ENCODE measurements at places on chromosomes 11 and 22.

- no peak for DNase-seq
Measured at GRCh38 chr22:22897091-22897490, 9.5 kb downstream of the IGLL5 start.

GRCh38 chr11:70610566-70611565, 212.5 kb downstream of the CTTN start:
- DNase-seq, result no peak

- no peak for DNase-seq
Measured at GRCh38 chr22:24994070-24994763, 41.7 kb downstream of the KIAA1671 start.

DNA sequence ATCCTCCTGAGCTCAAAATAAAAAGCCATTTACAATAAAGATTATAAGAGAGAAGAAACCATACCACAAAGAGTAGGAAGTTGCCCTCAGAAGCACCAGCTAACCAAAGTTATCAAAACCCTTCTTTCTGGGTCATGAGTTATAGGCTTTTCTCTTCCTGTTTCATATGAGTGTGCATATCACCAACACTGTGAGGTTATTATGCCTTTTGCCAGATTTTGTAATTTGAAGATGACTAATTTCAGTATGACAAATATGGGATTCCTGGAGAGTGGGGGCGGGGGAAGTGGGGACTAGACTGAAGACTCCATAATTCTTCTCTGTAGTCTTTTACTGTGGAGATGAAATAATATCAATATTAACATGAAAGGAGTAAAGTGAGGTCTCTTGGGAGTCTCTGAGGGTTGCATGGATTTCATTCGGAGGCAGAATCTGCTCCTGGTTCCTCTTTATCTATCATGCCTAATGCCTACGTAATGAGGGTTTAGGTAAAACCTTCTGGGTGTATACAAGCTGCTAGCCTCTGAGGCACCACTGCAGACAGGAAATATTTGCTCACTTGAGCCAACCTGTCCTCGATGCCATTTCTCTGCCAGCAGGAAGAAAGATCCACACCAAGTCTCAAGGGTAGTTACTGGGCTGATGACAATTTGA, 2.1 kb downstream of the LPXN start:
- DNase-seq, result peak; percentile 83

- DNase-seq, result no peak
Measured at GRCh38 chr22:38638216-38638615, 18.0 kb downstream of the FAM227A start.

- no peak for DNase-seq
Measured at GRCh38 chr11:128022007-128022368, 565.4 kb downstream of the ETS1 start.

DNA sequence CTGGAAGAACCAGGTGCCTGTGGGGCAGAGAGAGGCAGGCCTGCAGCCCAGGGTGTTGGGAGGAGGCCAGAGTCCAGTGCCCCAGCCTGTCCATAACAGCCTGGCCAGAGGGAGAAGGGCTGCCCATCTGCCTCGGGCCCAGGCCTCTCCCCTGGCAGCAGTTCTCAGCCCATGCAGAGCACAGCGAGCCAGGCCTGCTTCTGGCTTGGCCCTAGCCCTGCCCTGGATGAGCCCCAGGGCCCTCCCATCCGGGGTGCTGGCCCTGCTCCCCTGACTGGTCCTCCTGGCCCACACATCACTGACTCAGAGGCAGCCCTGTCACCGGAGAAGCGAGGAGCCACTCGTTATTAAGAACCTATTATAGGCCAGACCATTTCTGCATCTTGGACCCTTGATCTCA, 19.7 kb upstream of the MYRF start:
- no peak for DNase-seq

DNA sequence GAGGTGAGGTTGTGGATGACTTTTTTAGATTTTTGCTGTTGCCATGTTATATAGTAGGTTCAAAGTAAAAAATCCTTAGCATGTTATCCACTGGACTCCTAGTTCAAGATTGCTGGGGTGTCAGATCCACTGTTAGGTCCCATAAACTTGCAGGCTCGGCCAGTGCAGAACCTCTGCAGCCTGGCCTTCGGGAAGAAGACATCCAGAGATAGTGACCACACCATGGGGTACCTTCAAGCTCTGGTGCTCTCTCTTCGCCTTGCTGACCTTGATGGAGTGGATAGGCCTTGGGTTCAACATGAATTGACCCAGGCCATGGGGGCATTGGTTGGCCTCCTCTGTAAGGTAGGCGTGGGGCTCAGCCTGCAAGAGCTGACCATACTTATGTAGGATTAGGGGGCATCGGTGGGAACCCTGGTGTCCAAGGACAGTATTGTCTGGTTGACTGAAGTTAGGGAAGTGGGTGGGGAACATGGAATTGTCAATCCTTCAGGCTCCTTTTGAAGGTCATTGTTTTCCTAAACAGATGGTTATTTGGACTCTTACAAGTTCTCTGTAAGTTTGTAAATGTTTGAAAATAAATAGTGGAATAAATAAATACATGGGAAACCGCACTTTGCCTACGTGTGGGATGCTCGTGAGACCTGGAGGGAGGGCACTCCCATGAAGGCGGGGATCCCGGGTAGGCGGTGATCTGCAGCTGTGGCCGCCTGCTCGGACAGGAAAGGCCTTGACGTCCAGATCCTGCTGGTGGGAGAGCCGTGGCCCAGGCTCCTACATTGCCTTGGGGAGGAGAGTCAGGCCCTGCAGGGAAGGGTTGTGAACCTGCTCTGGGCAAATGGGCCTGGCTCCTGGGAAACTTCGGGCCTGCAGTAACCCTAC, 37.1 kb downstream of the BCR start:
- no peak for DNase-seq

DNA sequence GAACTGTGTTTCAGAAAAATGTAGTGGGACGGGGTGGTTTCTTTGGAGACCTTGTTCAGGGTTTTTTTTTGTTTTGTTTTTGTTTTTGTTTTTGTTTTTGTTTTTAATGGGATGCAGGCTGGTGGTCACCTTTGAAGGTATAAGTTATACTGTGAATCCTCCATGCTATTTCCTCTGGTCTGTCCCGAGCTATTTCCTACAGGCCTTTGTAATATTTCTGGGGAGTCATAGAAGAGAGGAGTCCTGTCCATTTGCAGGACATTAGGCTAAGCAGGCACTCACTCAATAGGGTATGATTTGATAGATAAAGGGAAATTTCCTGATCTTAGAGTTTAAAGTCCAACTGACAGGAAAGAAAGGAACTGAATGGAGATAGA, 78.0 kb downstream of the TRAF6 start:
- DNase-seq, result no peak

DNA sequence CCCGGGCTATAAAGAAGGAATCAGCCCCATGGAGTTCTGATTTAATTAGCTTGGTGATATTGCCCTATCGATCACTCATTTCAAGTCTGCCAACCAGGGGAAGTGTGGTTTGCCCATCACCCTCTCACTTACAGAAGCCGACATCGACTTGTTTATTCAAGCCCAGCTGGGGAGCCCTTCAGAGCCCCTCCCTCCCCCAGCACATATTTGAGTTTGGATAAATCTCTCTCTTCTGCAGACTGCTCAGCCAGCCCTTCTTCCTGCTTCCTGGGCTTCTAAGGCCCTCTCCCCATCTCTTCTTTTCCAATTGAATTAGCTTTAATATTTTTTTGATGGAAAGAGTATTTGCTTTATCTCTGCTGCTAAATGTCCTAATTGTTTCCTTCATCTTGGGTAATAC, 299.0 kb downstream of the MIAT start:
- no peak for DNase-seq

DNA sequence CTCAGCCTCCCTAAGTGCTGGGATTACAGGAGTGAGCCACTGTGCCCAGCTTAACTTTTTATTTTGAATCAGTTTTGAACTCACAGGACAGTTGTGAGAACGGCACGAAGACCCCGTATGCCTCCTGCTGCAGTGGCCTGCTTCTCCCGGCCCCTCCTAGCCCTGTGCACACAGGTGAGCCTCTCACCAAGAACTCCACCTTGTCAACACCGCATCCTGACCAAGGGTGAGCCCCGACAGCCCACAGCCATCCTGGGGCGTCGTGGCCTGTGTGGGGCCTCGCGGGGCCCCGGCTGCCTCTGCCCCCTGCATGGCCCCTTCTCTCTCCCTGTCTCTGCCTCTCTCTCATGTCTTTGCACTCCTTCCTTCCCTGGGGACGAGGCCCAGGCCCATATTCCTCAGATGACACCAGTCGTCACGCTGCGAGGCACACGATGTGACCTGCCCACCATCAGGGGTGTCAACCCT, 38.8 kb downstream of the GNB1L start:
- DNase-seq, result peak; percentile 49

DNA sequence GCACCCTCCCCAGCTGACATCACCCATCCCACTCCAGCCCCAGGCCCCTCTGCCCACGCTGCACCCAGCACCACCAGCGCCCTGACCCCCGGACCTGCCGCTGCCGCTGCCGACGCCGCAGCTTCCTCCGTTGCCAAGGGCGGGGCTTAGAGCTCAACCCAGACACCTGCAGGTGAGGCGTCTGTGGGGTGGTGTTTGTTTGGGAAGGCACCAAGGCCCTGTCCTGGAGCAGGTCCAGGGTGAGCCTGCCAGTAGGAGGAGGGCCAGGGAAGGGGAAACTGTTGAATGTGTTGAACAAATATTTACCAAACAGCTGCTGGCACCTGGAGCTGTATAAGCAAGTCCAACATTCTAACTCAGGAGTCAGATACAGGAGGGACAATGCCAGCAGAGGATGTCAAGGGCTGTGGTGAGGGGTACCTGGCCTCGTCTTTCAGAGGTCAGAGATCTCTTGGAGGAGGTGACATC, 3.1 kb downstream of the VEGFB start:
- no peak for DNase-seq

All from activated CD8-positive, alpha-beta memory T cell treated with anti-CD3 and anti-CD28 coated beads for 24 hours (primary cell).